ENCODE measurements at places on chromosomes 1 and 21.

DNA sequence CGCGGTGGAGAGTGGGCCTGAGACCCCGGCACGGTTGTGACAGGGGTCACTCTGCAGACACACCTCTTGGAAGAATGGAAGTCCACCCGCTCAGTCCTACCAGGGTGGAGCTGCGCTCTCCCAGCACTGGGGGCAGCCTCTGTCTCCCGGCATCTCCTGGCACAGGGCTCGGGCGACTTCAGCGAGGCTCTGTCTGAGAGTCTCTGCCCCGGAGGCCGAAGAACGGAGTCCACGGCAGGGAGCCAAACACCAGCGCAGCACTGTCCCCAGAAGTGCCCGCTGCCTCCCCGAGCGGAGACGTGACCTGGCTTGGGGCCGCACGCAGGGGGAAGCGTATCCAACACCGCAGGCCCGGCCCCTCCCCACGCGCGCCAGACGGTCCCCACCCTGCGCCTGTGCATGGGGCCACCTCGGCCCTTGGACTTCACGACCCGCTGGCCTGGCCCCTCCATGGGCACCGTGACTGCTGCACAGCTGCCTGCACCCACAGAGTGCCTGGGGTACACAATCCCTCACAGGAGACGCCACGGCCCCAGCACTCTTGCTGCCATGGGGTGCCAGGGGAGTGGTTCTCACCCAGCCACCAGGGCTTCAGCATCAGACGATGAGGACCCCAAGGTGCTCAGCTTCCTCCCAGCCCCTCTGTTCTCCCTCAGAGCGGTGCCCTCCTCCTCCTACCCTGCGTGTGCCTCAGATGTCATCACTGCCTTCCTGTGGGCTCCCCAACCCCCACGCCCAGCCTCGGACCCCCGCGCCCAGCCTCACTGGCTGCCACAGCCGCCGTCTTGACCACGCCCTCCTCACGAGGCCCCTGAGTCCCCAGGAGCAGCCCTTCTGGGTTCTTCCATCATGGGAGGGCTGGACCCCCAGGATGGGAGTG, 14.9 kb upstream of the RNF223 start:
- DNase-seq, result no peak

- no peak for DNase-seq
These were observed 108.0 kb downstream of the LBR start for GRCh38 chr1:225319871-225320270.

DNA sequence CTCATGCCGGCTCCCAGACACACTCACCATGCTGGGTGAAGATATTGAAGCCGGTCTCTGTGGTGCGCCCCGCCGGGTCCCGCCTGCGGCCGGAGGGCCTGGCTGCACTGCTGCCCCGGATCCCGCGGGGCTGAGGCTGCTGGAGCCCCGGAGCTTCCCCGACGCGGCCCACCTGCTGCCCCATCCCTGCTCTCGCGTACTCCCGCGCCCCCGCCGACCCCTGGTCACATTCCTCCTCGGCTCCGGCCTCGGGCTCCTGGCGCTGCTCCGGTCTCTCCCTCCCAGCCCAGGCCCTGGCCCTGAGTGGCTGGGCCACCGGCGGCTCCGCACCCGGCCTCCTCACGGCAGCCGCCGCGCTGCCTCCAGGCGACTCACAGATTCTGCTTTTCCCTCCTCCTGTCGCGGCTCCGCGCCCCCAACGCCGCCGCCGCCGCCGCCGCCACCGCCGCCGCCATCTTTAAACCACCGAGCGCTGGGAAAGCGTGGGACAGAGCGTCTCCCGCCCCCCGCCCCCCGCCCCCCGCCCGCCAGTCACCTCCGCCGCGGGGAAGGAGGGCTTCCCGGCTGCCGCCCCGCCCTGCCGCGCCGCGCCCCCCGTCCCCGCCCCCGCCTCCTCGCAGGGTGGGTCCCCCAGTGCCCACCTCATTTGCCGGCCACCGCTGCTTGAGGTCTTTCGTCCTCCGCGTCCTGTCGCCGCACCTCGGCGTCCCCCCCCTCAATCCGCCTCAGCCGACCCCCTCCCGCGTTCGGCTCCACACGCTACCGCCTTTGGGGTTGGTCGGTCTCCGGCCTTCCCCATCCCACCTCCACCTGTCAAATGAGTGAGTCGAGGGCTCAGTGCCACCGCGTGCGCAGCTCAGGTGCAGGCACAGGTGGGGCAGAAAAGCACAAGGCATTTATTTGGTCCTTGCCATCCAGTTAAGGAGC, at the start of gene ABL2:
ABL2 (minus strand) TSS at position 464 of the 927 bp plus-strand sequence; CDS start at position 184, 280 bp downstream.
- DNase-seq, result peak; percentile 52

DNA sequence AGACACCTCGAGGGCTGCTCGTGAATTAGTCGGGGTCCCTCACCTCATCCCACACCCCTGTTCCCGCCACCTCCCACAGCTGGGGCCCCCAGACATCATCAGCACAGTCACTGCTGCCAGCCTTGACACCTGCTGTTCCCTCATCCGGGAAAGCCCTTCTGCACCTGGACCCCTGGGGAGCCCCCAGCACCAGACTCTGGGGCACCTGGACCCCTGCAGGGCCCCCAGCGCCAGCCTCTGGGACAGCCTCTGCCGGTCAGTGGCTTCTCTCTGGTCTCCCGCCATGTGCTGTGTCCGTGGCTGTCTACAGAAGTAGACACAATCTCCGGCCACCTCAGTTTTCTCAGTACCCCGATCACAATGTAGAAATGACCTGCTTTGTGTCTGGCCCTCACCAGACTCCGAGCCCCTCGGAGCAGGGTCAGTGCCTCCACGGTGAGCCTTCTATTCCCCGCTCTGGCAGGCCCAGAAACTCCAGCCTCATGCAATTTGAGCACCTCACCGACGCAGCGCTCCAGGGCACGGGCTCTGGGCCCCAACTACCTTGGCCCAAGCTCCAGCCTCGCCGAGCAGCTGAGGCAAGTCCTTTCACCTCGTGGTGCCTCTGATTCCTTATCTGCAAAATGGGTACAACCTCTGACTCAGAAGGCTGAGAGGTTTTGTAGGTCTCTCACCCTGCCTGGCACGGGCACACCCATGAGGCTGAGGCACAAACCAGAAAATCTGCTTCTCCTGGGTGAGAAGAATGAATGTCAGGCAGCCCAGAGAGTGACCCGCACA, 84.7 kb downstream of the RIPK4 start:
- no peak for DNase-seq

GRCh38 chr1:45044916-45045315, 32.9 kb downstream of the UROD start:
- no peak for DNase-seq

- no peak for DNase-seq
These were observed 529.5 kb downstream of the COL11A1 start for GRCh38 chr1:102578804-102579203.

GRCh38 chr1:181817091-181817490, 244.4 kb downstream of the ZNF648 start:
- DNase-seq, result no peak

DNA sequence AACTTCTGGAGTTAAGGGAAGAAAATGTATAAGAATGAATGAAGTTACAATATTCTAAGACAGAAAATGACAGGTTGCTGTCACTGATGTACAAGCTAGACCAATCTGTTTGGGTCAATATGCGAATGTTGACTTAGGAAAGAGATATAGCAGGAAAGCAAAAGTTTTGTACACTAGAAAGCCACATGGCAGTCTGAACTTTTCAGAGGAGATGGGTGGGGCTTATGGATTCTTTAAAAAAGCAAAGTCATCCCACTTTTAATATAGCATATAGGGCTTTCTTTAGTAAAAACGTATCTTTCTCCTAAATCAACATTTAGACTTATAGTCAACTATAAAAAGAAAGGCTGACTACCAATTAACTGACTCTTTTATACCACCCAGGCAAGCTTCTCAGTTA, 381.2 kb downstream of the PTPRC start:
- no peak for DNase-seq

Measured in CD4-positive, alpha-beta T cell treated with Interleukin-2 at 100 ng/mL for 4 hours (primary cell).